ENCODE measurements at places on chromosomes 4 and X.

GRCh38 chrX:119617517-119618164 is 11.4 kb upstream of the NKRF start:
- no peak for DNase-seq

DNA sequence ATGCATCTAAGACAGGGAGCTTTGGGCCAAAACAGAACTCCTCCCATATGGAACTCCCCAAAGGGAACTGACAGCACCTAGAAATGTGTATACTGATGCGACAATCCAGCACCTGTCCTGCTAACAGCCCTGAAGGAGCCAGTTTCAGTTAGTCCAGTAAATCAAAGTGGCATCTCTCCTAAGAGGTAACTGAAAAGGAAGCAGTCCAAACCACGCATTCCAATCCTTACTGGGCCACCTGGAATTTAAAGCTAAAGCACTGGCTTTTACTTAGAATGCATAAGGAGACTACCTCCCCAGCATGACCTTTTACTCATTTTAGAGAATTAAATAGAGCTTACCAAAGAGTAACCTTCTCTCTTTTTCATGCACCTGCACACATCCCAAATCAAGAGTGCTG is 586.8 kb upstream of the PITX2 start:
- DNase-seq: no peak

GRCh38 chr4:85496126-85496849 is 21.3 kb downstream of the ARHGAP24 start:
- peak; percentile 42 for DNase-seq

DNA sequence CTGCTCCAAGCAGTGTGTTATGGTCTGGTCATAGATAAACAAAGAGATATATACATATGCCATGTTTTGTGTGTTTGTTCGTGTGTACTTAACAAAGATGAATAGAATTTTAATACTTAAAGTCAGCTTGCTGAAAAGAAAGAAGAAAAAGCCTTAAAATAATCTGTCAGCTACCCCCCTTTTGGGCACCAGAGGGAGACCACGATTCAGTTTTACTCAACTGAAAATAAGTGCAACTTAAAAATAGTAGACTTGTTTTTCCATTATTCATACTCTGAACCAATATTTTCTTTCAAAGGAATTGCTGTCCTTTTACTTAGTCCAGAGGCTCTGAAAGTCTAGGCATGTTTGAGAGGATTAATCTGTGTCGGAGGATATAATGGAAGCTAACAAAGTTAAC is 181.7 kb upstream of the AGTR2 start:
- DNase-seq: no peak

- no peak for DNase-seq
Observed at GRCh38 chr4:104641418-104641817, 146.7 kb upstream of the CXXC4 start.

DNA sequence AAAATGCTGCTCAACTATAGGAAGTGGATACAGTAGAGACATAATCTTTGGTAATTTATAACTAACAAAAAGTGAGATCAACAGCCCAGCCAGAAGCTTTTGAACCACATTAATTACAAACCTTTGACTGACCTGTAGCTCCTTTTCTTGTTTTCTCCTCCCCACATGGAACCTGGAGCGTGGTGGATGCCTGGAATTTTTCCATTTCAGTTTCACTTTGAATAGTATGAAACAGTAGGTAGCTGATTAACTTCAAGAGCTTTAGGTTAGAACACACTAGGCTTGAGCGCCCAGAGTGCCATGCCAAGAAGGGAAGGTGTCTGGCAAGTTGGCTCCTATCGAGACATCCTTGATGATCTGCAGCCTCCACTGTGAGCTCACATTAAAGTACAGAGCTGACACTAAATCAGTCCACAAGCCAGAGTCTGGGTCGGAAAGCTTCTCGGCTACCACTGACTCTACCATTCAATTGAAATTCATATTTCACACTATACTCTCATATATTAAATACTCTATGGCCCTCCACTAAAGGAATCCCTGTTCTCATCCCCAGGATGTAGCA is 143.4 kb downstream of the GLRA2 start:
- DNase-seq: no peak

DNA sequence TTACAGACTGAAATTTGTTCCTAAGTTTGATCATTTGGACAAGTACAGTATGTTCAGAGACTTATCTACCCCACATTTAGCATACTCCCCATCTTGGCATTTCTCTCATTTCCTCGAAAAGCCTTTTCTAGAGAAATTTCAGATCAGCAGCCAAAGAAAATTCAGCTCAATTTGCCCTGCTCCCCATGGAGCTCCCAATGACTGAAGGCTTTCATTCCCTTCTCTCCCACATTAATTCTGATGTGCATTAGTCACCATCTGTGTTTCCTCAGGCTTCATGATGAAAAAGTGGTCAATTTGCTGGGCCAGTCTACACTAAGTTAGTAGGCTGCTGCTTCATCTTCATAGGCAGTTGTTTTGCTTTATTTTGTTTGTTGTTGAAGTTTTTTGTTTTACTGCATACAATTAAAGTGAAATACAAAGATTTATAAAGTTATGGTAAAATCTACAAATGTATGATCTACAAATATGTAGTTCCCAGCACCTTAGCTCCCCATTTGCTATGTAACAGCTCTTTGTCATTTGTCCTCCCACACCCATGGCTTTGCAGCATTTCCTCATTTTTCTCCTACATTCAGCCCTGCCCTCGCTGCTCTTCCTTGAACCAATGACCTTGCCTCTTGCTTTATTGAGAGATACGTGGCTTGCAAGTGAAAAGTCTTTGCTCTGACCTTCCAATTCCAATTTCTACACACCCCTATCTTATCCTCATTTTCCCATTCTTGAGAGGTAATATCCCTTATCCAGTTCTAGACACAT is 193.9 kb downstream of the ANAPC10 start:
- DNase-seq: no peak

DNA sequence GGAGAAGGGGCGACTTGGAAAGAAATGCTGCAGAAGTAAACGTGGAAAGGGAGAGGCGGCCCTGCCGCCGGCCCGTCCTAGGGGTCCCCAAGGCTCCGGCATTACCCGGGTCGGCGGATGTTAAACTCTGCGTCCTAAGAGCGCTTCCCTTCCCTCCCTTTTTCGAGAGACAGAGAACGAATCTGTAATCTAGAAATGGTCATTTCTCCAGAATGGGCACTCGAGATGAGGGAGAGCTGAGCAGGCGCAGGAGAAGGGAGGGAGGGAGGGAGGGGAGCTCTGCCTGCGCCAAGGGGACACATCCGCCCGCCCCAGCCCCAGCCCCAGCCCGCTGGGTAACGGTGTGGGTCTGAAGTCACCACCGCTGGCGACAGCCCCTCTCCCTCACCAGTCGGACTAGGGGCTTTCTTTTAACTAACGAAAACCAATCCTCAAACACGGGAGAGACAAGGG is 1.7 kb downstream of the HCFC1 start:
- peak; percentile 21 for DNase-seq

- DNase-seq: no peak
Observed at GRCh38 chr4:48722509-48723446, 57.3 kb downstream of the FRYL start.

DNA sequence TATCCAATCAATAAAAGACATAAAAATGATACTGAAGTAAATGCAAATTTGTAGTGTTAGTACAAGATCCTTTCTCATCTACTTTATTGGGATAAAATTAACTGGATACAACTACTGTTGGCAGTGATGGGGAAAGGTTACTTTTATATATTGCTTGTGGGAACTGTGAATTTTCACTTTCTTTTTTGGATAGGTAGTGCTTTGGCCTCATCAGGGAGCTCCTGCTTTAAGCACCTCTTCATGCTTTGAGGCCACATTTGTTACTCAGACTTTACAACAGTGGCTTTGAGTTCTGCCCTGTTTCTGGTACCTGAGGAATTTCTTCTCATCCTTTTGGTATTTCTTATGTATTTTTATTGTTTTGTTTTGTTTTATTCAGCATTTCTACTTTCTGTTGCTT is 316.8 kb upstream of the ZCCHC13 start:
- no peak for DNase-seq
